ENCODE measurements at places on chromosomes 4 and X.
A peak's percentile ranks its signal among the peaks of the same experiment; 100 is the strongest.

- no peak for DNase-seq
These were observed 52.6 kb downstream of the LIMCH1 start for GRCh38 chr4:41590591-41590990.

DNA sequence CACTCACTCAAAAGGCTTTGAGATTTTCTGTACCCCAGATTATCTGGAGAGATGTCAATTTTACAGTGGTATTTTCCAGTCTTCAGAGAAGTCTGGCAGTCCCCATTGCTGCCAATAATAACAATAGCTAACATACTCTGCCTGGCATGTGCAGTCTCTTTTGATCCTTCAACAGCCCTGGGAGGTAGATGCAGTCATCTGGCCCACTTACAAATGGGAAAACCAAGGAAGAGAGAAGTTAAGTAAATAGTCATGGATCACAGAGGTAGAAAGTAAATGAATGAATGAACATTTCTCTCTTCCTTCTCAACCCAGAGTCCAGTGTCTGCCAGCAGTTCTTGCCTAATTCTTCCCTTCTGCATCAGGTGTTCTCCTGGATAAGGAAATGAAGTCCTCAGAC lies 113.0 kb upstream of the EDNRA start:
- no peak for DNase-seq

- peak; percentile 16 for DNase-seq
These were observed 47.0 kb downstream of the SPRY1 start for GRCh38 chr4:123443401-123444289.

DNA sequence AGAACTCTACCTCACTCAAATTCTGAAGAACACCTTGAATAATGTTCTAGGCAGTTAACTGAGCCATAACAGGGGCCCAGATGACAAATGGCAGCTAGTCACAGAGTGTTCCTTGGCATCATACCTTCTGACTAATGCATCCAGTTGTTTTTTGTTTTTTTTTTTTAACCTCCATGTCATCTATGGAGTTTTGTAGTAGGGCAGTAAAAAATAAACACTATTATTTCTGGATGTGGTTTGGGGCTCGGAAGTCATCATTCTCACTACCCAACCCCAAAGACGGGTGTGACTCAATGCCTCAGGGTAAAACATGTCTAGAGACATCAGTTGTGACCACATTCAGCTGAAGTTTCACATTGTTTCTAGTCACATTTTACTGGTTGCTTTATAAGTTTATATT lies 31.2 kb upstream of the MCF2 start:
- peak; percentile 15 for DNase-seq

GRCh38 chrX:41275661-41276609 lies 58.0 kb upstream of the DDX3X start:
- peak; percentile 20 for DNase-seq

DNA sequence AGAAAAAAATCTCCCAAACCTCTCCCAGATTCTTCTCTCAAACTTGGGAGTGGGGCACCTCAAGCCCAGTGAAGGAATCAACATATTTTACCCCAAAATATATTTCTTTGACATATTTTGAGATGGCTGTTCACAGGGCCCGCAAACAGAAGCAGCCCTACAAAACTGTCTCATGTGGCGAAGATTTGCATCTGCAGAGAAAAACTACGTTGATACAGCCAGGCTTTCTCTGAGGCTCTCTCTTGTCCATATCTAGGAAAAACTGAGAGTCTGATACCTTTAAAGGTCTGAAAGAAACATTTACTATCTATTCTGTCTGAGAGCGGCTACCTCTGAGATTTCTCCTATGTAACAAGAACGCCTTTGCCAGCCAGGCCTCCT lies 23.3 kb upstream of the TMSB4X start:
- DNase-seq = no peak

- no peak for DNase-seq
These were observed 6.9 kb downstream of the FABP2 start for GRCh38 chr4:119315036-119315435.

DNA sequence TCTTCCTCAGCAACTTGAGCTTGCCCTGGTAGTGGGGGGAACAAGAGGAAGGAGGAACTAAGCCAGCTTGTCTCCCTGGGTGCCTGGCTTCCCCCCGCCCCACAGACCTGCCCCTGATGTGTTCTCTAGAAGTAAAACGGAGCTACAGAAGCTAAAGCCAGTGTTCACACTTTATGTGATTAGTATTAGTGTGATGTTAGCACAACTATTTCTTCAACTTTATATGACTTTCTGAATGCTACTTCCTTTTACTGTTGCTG lies 10.7 kb downstream of the RGS12 start:
- DNase-seq = no peak

DNA sequence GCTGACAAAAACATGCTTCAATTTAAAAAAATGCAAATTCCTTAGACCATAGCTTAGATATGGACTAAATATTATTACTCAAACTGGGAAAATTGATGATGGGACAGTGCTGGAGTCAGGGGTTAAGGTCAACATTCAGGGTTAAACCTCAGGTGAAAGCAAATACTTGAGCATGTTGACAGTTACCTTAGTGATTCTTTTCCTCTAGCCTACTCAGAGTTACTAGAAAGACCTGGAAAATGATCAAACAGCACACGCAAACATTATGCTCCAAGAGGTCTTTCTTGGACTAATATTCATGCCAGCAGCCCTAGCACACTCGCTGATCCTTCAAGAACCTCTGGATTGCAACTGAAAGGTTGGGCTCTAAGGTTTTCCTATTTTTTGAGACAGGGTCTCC lies 10.8 kb downstream of the IGFBP7 start:
- no peak for DNase-seq

GRCh38 chr4:40990236-40990898 lies 224.0 kb downstream of the APBB2 start:
- peak; percentile 94 for DNase-seq

- DNase-seq = no peak
These were observed 142.2 kb upstream of the EOLA2 start for GRCh38 chrX:150080497-150080896.

- DNase-seq = no peak
These were observed 15.3 kb downstream of the PGRMC1 start for GRCh38 chrX:119251386-119251785.

DNA sequence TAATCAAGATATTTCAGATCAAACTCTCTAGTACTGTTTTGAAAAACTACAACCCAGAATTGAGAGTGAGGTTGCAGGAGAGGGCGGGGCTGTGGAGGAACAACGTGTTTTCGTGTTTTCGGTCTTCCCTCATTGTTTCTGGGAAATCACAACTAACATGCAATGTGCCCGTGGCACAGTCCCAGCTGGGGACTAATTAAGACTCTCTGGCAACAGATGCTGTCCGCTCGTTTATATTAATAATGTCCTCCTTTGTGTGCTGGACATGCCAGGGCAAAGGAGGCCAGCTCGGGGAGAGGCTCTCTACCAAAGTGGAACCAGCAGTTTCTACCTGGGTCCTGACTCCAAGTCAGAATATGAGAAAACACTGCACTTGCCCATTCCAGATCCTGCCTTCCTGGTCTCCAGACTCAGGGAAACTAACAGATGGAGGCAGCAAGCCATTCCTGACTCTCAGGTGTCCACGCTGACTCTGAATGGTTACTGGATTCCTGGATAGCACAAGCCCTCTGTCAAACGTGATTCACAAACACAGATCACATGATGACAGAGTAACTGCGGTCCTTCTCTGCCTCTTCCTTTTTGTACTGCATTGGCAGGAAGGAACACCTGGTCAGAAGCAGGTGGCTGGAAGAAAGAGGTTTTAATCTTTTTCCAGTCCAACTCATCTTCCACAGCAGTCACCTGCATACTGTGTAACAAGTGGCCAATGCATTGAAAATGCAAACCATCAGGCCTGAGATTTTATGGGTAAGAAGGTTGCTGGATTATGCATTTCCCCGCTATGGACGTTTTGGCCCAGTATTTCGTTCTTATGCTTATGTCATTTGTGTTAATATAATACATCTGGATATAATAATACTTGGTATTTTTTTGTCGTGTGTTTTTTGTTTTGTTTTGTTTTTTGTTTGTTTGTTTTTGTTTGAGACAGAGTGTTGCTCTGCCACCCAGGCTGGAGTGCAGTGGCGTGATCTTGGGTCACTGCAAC lies 65.0 kb downstream of the COQ2 start:
- no peak for DNase-seq

GRCh38 chr4:113822555-113823290 lies 61.2 kb upstream of the CAMK2D start:
- DNase-seq = no peak

DNA sequence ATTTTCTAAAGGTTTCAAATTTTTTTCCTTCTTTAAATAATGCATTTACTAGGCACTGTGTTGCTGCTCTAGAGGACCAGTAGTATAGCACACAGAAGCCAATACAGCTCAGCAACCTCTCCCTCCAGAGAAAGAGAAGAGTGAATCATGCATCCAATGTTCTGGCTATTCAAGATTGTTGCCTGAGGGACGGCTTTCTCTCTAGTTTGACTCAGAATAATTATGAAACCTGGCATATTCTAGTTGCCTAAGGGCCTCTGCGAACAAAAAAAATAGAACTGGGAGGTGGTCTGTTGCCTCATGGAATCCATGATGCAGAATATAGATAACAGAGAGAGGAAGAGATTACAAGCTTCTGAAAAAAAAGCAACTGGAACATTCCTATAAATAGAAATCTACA lies 1233.3 kb upstream of the PABPC4L start:
- DNase-seq = no peak

GRCh38 chr4:102089850-102090621 lies 255.2 kb downstream of the SLC39A8 start:
- DNase-seq = no peak
